ENCODE measurements at places on chromosomes 11 and 22.

- DNase-seq, result no peak
These were observed 409.9 kb upstream of the LUZP2 start for GRCh38 chr11:24086921-24087320.

- no peak for DNase-seq
These were observed 3.9 kb downstream of the OR8D4 start for GRCh38 chr11:123905826-123906225.

- no peak for DNase-seq
These were observed 40.2 kb upstream of the RBFOX2 start for GRCh38 chr22:36068776-36069344.

DNA sequence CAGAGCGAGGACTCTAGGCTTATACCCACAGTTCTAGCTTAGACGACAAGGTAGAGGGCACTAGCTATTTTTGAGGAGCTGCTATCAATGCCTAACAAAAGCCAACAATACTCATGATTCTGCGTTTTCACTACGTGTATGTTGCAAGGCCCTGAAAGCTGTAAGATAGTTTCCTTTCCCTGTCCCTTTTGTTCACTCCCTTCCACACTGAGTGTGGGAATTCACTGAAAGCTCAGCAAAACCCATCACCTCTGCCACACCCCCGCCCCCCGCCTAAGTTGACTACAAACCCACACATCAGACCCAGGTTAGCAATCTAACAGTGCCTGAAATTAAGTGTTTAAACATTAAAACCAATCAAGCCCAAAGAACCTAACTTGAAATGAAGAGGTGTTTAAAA, 6.2 kb upstream of the LDLRAD3 start:
- no peak for DNase-seq

DNA sequence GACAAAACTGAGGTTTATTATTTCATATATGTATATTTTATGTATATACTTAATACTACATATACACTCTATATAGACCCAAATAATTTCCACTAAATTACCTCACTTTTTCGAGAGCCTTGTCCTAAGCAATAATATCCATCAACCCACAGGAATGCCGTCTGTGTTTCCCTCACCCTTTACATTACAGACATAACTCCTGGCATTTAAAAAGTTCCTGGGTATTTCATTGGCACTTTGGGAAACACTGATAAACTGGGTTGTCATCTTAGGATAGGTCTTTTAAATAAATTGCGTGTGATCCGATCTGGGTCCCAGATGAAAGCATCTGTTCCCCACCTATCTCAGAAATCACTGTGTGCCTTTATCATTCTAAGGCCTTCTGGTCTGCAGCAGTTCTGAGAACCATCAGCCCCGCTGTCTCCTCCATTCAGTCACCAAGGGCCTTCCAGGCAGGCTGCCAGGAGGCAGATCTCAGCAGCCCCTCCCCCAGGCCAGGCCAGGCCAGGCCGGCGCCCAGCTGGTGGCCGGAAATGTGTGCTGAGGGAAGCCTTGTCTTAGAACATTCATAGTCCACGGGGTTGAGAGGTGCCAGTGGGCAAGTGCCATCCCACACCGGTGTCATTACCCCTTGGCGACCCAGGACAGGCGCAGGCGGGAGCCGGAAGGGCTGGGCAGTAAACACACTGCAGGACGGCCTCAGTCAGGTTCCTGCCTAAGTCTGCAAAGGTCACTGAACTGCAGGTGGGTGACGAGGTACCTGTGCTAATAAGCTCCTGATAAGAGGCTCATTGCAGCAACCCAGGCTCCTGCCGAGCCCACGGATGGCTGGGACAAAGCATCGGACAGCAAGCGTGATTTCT, 3.3 kb downstream of the FGF19 start:
- no peak for DNase-seq

DNA sequence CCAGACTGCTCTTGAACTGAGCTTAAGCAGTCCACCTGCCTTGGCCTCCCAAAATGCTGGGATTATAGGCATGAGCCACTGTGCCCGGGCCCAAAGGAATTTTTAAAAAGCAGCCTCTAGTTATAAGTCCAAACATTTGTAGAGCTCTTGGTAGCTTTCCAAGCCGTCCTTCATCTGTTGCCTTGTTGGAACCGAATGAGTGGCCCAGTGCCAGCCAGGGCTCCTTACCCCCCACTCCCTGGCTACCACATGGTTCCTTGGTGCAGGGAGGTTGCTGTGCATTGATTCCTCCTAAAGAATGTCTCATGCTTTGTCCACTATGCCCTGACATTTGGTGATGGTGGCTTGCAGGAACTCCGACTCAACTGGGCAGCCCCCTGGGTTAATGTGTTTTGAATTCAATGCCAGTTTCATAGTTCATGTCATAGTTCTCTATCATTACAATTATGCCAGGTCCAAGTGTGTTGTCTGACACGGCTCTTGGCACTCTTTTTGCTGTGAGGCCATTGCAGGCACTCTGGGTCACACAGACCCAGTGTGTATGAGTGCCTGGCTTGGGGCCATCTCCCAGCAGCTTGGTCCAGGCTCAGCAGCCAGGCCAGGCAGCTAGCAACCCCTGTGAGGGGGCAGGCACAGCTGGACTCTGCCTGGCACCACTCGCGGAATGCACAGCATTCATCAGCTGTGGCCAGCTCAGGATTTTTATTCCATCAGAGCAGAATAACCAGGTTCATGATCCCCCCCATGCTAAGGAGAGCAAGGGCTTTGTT, 13.3 kb upstream of the MICALL1 start:
- DNase-seq, result no peak

DNA sequence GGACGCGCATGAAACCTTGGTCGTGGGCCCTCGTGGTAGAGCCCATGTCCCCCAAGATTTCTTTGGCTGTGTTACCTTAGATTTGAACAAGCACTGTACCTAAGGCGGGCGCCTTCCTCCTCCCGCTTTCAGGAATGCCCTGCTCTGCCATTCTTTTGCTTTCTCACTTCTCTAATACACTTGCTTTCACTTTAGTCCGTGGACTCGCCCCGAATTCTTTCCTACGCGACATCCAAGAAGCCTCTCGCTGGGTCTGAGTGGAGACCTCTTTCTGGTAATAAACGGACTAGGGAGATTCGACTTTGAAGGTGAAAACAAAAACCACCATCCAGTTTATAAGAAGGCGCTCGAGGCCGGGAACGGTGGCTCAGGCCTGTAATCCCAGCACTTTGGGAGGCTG, 1.2 kb upstream of the NUP50 start:
- no peak for DNase-seq

- DNase-seq, result no peak
These were observed 4.0 kb downstream of the CCDC90B start for GRCh38 chr11:83282084-83282716.

- DNase-seq, result no peak
These were observed 10.8 kb upstream of the COMT start for GRCh38 chr22:19930551-19931486.

GRCh38 chr22:49636649-49637048, 191.0 kb downstream of the BRD1 start:
- no peak for DNase-seq

GRCh38 chr22:32661737-32662586, 139.5 kb upstream of the TIMP3 start:
- peak; percentile 9 for DNase-seq

All from amniotic stem cell (primary cell).